Foreskin melanocyte (primary cell): ENCODE measurements at places on chromosomes 4 and X.
A peak's percentile ranks its signal among the peaks of the same experiment; 100 is the strongest.

DNA sequence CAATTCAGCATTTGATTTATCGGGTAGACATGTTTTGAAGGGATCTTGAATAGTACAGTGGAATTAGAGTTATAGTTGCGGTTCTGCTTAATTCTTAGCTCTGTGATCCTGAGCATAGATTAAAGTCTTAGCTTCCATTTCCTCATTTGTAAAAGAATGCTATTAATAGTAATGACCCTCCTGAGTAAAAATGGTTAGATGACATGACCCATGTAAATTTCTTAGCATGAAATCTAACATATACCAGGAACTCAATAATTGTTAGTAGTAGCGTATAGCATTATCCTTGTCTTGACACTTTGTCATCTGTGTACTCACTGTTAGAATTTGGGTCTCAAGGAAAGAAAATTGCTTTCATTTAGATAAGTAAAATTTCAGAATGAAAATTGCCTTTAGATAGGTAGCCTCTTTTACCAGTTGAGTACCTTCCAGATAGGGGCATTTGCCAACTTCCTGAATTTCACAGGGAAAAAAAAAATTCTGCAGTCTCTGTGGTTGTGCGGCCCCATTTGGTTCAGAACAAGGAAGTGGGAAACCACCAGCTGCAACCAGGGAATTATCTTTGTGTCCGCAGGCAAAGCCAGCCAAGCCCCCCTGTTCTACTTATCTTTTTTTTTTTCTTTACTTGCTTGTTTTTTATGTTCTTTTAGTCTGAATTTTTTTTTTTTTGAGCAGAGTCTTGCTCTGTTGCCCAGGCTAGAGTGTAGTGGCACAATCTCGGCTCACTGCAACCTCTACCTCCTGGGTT is 86.9 kb downstream of the TMEM164 start:
- no peak for DNase-seq

DNA sequence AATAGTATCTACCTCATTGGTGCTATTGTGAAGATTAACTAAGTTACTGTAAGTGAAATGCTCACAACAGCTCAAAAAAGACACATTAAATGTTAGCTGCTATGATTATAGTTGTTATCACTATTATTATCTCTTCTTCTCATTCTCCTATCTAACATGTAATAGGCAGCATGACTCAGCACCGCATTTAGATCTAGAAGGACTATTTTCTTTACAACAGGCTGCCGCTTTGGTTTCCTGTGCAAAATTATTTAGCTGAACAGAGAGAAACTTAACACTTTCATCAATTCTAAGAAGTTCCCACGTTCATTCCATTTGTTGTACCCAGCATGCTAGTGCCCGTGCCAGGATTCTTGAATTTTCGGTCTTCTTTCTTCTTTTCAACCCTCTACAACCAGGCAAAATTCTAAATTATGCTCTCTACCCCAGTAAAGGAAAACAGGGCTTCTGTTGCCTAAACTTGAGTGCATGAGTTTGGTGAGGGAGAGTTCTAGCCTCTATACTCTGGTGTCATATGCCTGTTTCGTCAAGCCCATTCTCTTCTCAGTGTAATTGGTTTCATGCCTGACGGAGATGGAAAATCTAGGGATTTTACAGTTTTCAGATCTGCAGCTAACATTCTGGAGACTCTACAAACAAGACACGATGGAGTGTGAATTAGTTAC is 378.9 kb downstream of the PPP1R2C start:
- no peak for DNase-seq

DNA sequence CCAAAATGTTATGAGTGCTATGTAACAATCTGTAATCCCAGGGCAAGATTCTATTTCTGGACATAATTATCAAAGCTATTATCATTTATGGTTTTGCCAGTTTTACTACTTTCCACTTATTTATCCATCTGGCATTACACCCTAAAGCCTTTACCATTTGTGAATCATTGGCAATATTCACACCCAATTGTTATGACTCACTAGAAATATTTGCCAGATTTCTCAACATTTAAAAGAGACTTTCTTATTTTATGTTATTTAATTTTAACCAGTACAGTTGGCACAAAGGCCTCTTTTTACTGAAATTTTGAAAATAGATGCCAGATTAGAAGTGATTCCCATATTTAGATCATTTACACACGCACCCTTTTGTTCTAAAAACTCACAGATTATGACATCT is 242.7 kb upstream of the WDFY3 start:
- peak; percentile 86 for DNase-seq

GRCh38 chrX:132855780-132856341 is 102.6 kb downstream of the HS6ST2 start:
- no peak for DNase-seq

DNA sequence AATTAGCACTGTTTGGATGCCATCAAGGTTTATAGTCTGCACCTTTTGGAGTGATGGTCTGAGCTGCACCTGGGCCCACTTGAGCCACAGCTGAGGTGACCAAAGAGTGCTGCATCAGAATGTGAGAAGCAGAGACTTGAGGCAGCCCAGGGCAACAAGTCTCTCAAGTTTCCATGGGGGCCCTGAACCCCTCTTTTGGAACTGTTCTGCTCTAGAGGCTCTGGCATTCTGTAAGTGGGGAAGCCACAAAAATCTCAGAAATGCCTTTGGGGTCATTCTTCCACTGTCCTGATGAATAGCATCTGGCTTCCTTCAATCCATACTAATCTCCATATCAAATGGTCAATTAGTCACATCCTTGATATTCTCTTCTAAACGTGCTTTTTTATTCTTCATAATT is 298.4 kb upstream of the MAOA start:
- DNase-seq: peak; percentile 4

DNA sequence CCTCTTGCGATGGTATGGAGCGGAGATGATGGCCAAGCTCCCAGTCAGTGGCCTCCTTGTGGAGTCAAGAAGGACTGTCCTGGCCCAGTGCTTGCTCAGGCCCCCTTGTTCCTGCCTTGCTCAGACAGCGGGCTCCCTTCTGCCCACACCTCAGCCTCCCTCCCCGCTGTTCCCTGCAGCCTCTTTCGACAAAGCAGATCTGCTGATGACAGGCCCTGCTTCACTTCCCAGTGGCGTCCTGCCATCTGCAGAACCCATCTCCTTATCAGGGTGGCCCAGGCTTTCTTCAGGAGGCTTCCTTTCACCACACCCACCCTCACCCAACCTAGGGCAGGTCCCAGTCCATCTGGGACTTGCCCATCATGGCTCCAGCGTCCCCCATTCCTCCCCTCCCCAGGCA is 80.0 kb downstream of the CLDN34 start:
- DNase-seq: no peak

- DNase-seq: peak; percentile 61
Observed at GRCh38 chrX:153731117-153731844, 6.6 kb downstream of the ABCD1 start.

DNA sequence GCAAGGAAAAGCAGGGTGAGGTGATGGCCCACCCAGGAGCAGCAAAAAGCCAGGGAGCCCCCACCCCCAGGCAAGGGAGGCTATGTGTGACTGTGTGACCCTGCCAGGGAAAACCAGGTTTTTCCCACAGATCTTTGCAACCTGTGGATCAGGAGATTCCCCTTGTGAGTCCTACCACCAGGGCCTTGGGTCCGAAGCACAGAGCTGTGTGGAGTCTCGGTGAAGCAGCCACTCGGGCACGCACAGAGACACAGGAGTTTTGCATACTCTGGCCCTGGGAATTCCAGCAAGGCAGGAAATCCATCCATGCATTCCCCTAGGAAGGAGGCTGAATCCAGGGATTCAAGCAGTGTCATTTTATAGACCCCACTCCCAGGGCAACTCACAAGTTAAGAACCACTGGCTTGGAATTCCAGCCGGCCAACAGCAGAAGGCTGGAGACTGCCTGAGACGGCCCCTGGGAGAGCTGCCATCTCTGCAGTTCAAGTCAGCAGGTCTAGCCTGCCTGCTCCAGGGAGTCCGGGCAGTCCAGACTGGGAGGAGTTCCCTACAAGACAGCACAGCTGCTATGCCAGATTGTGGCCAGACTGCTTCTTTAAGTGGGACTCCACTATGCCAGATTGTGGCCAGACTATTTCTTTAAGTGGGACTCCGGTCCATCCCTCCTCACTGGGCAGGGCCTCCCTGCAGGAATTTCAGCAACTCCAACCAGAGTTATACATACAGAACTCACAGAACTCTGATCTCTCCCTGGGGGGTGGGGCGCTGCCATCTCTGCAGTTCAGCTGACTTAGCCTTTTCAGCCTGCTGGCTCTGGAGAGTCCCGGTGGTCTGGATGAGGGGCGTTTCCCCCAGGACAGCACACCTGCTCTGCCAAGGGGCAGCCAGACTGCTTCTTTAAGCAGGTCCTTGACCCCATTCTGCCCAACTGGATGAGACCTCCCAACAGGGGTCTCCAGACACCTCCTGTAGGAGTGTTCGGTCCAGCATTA is 85.1 kb upstream of the ADAD1 start:
- DNase-seq: no peak

GRCh38 chrX:39337451-39337850 is 536.2 kb downstream of the MID1IP1 start:
- no peak for DNase-seq

- DNase-seq: no peak
Observed at GRCh38 chrX:69150281-69150960, 14.8 kb downstream of the PJA1 start.
